CD4-positive, alpha-beta T cell treated with Interleukin-4 for 4 hours (primary cell): ENCODE measurements at places on chromosomes 7 and 10.
A peak's percentile ranks its signal among the peaks of the same experiment; 100 is the strongest.

DNA sequence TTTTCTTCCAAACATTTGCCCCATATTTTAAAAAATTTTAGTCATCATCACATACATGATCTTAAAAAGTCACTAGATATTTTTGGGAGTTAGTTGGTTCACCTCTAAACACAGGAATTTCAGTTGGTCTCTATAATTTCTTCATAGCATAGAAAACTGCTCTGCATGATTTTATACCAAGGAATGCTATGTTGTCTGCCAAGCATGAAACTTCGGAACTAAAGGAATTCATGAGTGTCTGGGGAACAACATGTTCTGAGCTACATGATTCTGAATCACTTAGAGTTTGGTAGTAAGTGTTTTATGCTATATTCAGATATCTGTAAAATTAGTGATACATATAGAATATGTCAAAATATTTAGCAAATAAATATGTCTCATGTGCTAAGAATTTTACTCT is 957.8 kb downstream of the GATA3 start:
- DNase-seq, result no peak

DNA sequence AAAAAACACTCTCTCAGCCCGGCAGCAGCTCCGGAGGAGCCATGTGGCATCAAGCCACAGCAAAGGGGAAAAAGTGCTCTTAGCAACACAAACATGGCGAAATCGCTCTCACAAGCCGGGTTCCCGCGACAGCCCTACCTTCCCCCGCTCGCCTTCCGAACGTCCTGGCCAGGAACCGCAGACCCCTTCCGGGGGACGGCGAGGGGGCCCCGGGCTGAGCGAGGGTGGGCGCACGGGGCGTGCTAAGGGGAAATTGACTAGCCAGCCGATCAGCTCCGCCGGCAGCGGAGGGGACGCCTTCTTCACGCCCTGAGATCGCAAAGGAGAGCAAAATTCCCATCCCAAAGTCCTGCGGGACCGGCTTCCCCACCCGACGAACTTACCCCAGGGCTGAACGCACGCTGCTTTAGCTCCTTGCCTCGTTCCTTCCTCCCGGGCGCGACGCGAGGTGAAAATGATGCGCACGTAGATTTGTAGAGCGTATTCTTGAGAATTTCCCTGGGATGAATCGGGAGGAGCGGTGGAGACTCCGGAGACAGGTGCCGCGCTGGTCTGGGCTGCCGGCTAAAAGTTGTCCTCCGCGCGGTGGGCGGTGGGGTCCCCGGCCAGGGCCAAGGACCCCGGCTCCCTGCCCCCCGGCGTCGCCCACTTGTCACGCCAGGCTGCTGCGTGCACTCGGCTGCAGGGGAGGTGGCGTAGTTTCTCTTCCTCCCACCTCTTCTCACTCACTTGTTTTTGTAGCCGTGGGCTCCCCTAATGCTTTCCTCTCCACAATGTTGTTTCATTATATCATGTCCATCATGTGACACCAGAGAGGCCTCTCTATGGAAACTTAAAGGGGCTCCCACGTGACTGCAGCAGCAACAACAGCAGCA is 220.1 kb upstream of the MKLN1 start:
- DNase-seq, result peak; percentile 92

- DNase-seq, result peak; percentile 84
These were observed 6.2 kb upstream of the RRP12 start for GRCh38 chr10:97407211-97407951.

DNA sequence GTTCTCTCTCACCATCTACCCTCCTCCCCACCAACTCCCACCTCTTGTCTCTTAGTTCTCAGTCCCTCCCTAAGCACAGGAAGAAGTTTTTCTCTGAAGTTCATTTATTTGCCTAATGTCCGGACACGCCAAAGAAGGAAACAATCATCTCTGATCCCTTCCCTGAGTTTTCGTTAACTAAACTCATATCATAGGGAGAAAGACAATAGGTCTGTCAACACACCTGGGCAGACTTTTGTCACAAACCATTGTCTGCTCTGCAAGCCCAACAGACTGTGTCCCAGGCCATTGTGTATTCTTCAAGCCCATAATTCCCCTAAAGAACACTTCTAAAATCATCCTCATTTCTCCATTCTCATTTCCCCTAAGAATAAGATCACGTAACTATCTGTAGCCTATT is 691.0 kb upstream of the MBL2 start:
- no peak for DNase-seq

GRCh38 chr10:58094985-58095718 is 172.5 kb downstream of the IPMK start:
- no peak for DNase-seq

- DNase-seq, result no peak
These were observed 209.9 kb upstream of the GHITM start for GRCh38 chr10:83929399-83929798.
